NCI-H1048 (cell line): ENCODE measurements at places on chromosomes 3 and 15.

DNA sequence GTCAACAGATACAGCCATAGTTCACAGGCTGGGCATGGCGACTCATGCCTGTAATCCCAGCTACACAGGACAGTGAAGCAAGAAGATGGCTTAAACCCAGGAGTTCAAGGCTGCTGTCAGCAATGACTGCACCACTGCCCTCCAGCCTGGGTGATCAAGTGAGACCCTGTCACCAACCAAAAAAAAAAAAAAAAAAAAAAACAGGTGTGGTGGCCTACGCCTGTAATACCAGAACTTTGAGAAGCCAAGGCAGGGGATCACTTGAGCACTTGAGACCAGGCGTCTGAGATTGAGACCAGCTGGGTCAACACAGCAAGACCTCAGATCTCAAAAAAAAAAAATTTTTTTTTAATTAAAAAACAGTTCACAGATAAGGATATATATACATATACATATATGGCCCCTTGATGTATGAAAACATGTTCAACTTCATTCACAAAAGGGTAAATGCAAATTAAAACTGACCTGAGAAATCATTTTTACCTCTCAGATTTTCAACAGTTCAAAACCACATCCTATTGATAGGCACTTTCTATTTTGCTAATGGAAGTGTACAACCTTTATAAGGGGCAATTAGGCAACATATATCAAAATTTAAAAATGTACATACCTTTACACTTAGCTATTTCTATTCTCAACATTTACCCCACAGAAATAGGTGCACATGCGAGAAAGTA, 51.1 kb downstream of the OSBPL10 start:
- no peak for DNase-seq

DNA sequence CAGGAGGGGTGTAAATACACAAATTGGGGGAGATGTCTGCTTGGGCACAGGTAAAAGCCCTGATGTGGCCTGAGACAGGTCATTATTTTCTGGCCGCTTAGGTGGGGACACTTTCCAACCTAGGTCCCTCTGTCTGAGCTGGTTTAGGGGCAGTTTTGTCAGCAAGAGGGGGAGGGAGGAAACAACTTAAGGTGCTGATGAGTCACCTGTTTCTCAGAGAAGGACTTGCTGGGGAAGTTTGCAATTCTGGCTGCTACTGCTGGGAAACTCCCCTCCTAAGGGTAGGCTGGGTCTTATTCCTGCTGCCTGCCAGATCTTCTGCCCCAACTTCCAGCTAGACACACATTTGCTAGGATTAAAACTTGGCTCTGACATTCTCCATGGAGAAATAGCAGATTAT, 4.8 kb upstream of the RHOV start:
- no peak for DNase-seq

- no peak for DNase-seq
Observed at GRCh38 chr3:98561727-98562521, 30.1 kb downstream of the GPR15 start.

- no peak for DNase-seq
Observed at GRCh38 chr15:70348226-70348543, 250.5 kb upstream of the TLE3 start.

DNA sequence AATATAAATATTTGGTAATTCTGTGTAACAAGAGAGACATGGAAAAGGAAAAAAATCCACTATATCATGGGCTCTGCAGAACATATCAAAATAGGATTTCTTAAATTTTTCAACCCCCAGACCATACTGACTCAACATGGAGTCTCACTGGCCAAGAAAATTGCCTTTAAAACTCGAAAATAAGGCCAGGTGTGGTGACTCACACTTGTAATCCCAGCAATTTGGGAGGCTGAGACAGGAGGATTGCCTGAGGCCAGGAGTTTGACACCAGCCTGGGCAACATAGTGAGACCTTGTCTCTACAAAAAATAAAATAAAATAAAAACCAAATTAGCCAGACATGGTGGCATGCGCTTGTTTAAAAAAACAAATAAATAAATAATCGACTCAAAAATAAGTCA, 294.4 kb upstream of the TPRG1 start:
- DNase-seq = no peak

DNA sequence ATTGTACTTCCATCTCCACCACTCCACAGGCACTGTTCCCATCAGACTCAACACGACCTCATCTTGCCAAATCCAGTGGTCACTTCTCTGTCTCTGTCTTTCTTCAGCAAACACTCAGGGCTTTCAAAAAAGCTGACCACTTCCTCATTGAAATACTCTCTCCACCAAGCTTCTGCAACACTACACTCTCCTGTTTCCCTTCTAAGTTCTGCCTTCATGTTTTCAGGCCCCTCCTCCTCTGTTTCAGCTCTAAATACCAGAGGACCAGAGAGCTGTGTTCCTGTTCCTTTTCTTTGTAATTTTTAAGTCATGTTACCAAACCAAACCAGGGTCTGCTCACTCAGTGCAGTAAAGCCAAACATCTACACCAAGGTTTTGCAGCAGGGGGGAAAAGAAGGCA, 33.8 kb upstream of the ACP3 start:
- no peak for DNase-seq

DNA sequence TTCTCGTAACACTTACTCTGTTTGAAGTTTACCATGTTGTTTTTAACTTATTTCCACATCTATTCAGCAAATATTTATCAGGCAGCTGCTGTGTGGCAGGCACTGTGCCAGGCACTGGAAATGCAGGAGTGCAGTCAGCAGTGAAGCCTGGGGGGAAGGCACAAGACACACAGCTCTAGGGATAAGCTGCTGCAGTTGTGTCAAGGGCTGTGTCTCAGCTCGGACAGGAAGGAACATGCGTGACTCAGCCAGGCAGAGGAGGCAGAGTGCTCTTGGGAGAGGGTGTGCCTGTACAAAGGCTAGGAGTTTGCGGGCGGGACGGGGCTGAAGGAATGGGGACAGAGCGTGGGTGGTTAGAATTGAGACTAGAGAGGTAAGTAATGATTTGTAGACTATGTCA, 24.7 kb downstream of the LYSMD4 start:
- no peak for DNase-seq

DNA sequence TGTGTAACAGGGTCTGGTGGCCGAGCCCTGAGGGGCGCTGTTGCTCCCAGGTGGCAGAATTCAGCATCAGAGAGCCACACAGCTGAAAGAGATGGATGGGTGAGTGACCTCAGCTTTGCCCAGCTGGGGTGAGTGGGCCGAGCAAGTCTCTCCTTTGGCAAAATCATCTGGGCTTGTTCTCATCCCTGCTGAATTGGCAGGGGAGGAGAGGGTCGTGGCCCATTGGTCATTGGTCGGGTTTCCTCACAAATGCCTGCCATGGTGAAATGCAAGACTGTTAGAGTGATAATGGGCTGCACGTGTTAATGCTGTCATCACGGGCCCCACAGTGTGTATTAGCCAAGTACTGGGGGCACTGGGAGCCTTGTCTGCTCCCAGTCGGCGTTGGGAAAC, 15.9 kb downstream of the ABHD2 start:
- no peak for DNase-seq

- no peak for DNase-seq
Observed at GRCh38 chr3:94483403-94483802, 420.5 kb downstream of the NSUN3 start.

GRCh38 chr15:64452988-64453688, 7.2 kb upstream of the ZNF609 start:
- DNase-seq = no peak

DNA sequence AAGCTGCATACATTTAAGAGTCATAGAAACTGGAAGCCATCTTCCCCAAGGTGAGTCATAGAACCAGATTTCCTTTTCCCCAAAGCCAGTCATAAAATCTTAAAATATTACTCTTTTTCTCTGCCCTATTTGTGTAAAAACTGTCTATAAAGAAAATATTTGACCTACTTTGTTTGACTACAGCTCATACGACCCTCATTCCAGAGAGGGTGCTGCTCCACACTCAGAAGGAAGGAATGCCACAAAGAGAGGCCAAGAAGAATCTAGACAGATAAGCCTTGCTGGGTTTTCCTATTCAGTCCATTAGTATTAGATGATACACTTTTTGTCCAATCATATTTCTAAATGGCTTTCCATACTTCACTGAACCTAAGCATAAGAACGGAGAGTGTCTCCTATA, 671.6 kb upstream of the SGO1 start:
- DNase-seq = no peak

DNA sequence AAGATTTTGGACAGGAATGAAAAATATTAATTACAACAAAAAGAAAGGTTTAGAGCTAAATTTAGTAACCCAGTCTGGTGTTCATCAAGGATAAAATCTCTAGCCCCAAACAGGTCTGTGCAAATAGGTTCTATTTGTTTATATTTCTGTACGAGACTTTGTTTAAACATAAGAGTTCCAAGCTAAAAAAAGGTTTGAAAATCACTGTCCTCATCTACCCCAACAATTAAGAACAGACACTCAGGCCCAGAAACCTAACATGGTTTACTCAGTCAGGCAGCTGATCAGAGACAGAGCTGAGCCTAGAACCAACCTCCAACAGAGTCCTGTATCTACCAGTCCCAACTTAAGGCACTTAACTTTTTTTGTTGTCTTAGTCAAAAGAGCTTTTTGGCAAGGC, 49.3 kb downstream of the SNX4 start:
- DNase-seq = no peak

- DNase-seq = no peak
Observed at GRCh38 chr3:69104586-69104985, 17.8 kb downstream of the LMOD3 start.

DNA sequence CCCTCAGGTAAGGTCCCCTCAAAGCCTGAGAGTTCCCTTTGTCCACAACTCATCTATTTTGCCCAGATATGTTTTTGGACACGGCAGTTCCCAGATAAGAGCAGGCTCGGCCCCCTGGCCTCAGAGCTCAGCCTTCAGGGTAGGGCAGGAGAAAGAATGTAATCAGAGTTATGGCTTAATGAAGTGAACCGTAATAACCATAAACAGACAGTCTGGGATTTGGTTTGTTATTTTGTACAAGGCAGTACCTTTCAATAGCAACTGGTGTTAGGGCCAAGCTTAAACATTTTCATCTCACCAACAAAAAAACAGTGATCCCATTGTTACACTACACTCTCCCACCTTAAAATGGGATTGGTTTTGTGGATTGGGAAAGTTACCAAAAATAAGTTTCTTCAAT, 12.2 kb upstream of the ALDH1A3 start:
- DNase-seq = no peak
